ENCODE measurements at places on chromosomes 2 and 18.

DNA sequence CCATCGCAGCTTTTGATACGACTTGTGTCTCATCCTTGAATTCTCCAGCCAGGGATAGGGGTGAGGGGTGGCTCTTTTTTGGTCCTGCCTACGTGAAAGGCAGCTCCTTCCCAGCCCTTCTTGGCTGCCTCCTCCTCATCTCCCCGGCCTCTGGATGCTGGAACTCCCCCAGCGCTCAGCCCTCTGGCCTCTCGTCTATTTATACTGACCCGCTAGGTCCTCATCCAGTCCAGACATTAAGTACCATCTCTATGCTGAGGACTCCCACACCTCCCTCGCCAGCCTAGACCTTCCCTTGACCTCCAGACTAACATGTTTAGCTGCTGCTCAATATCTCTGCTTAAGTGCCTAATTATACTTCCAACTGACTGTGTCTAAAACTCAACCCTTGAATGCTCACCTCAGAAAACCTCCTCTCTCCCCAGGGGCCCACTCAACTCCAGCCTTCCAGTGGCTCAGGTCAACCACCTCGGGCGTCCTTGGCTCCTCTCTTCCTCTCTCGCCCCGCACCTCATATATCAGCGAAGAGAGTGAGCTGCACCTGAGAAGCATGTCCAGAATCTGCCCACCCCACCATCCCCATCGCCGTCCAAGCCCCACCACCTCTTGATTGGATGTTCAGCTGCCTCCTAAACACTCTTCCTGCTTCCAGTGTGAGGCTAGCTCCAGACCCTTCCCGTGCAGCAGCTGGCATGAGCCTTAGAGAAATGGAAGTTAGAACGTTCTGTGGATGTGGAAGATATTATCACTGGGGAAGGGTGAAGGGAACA is 34.8 kb downstream of the TOGARAM2 start:
- no peak for DNase-seq

- no peak for DNase-seq
These were observed 57.5 kb downstream of the CXCR4 start for GRCh38 chr2:136060416-136060815.

DNA sequence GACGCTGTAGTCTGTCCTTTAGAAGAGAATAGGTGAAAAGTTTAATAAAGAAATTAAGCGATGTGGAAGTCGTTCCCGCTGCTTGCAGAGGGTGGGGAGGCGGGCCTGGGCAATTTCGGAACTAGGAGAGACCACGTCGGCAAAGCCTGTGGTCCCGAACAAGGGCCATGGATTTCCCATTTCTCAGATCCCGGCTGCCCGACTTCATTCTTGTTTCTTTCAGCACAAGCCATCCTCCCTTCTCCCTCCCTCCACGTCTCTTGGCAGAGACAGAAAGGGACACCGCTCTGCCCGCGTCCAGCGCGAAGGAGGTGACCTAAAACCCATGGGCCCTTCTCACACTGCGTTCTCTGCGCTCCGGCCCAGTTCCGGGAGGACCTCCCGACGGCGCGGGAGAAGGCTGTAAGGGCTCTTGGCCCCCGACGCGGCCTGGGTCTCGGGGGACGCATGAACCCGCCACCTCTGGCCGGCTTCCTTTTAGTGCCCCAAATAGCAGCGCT is 2.2 kb upstream of the BCL2L11 start:
- DNase-seq: no peak

DNA sequence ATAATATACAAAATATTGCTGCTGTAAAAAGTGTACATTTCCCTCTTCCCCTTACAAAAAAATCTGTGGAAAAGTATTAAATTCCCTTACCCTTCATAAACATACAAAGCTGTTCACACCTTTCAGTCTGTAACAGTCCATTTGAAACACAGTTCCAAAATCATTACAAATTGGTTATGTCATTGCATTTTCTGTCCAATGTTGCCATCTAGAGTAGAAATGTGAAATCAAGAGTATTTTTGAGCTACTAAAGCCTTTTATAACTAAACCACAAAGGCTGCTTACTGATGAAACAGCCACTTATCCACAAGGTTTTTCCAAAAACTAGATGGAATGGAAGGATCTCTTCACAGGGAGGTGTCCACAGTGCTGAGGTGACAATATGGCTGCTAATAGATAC is 72.5 kb downstream of the SS18 start:
- DNase-seq: no peak

- peak; percentile 49 for DNase-seq
These were observed 29.7 kb downstream of the NAB1 start for GRCh38 chr2:190678444-190679162.

GRCh38 chr2:207165121-207166038 is at the start of gene KLF7:
TSS of gene KLF7 (minus strand) at chr2:207165948. CDS start at chr2:207165568, 380 bp downstream.
- DNase-seq: peak; percentile 75

DNA sequence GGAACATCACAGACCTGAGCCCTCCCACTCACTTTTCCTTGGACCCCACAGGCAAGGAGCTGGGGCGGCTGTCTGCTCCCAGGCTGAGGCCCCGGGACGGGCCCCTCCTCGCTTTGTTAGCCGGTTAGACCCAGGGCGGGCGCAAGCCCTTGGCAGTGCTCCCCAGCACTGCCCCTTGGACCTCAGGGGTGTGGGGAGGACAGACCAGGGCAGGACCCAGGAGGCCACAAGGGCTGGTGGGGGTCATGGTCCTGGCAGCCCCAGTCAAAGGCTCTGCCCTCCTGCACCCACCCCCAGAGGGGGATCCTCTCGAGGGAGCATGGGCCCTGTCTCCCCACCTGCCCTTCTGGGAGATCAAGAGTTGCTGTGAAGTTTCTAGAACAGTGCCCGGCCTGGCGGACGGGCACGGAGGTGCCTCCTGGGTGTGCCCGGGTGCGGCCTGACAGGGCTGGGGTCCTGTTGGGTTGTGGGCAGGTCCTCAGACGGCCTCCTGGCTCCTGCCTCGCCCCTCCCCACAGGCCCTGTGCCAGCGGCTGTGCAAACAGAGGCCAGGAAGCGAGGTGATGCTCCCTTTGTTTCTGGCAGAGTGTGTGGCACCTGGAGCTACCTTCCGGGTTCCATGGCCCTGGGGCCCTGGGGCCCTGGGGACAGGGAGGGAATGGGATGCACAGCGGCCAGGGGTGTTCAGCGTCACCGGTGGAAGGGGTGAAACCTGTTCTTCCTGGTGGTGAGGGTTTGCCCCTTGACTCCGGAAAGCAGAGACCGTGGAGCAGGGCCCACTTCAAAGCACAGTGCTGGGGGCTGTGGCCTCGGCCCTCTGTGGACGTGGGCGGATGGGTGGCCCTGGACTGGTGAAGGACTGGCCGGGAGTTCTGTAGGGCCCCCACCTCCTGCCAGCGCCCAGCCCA is 2.9 kb upstream of the GAL3ST2 start:
- no peak for DNase-seq

DNA sequence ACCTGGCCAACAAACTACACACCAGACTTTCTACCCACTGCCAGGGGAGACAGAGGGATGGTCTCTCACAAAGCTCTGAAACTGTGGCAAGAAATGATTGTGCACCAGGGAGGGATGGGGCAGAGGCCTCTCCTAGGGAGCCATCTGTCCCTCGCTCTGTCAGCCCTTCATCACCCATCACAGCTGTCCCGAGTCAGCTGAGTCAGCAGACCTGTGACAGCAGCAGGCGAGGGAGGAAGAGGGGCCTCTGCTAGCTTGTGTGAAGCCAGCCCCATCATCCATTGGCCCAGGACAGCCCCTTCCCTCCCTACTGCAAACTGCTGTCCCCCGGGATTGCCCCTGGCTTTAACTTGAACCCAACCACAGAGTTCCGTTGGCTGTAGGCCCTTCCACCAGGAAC is 5.0 kb downstream of the SH2D6 start:
- DNase-seq: no peak

DNA sequence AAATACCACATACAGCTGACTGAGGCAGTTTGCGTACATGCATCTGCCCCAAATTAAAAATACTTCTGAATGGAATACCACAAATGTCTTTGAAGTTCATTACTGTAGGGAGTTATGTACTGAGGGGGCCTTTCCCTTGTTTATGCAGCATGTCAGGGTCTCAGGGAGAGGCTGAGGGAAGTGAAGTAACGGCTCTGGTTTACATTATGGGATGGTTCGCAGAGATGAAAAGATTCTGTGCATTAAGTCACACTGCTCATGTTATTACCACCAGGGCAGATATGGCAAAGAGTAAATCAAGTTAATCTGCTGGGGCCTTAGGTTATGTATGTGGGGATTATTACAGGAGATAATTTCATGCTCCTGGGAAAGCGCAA is 385.9 kb upstream of the RND3 start:
- DNase-seq: no peak

- no peak for DNase-seq
These were observed 134.0 kb upstream of the SERTAD2 start for GRCh38 chr2:64787698-64788097.

GRCh38 chr2:20588918-20589871 is 61.7 kb downstream of the HS1BP3 start:
- DNase-seq: no peak

DNA sequence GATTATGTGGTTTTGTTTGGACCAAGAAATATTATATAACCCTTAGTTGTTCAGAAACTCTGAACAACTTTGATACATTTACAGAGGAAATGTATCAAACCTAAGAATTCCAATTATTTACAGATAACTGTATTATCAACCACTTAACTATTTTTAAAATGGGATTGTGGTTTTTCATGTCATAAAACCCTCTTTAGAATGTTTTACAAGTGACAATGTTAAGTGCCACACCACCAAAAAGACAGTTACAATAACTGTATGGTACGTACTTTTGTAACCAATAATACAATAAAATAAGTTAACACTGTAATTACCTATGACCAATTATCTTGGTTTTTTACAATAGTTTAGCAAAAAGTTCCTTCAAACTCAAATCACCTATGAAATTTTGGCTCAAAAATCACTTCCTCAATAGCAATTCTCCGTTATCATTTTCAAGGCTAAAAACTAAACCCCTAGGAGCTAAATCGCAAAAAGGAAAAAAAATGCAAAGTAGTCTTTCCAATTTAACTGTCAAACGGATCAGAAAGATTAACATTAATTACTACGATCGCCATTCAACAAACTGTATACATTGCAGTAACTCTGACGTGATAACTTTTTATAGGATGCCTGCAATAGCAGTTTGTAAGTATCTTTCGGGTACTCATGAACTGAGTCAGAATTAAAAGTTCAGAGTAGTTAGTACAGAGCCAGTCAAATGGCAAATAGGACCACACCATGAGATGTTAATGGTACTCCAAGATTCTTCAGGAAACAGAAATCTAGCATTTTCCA is 1.5 kb downstream of the ROCK1 start:
- no peak for DNase-seq

DNA sequence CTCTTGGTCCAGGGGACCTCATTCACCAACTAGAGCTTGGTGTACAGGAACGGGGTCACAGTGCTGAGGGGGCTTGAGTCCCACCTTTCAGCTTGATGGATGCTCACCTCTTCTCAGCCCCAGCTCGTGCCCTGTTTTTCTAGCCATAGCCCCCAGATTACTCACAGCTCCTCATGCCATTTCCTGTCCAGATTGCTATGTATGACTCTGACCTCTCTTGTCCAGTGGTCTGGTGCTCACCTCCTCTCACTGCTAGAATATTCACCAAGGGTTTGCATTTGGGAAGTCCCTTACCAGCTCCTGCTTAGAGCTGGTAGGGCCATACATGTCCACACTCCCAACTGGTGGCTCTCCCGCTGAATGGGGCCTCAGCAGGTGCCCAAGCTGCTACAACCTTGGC is 5.9 kb downstream of the LBX2 start:
- DNase-seq: no peak

GRCh38 chr2:46538393-46538792 is 59.0 kb downstream of the TMEM247 start:
- no peak for DNase-seq

- no peak for DNase-seq
These were observed 318.2 kb downstream of the GALNT13 start for GRCh38 chr2:154189953-154190352.

GRCh38 chr2:72210470-72210869 is 62.8 kb upstream of the CYP26B1 start:
- no peak for DNase-seq

GRCh38 chr18:76338619-76339245 is 156.3 kb downstream of the ZNF516 start:
- DNase-seq: no peak

GRCh38 chr2:23107327-23107941 is 277.5 kb upstream of the KLHL29 start:
- DNase-seq: no peak

GRCh38 chr2:45328264-45328870 is 282.7 kb downstream of the SRBD1 start:
- no peak for DNase-seq

DNA sequence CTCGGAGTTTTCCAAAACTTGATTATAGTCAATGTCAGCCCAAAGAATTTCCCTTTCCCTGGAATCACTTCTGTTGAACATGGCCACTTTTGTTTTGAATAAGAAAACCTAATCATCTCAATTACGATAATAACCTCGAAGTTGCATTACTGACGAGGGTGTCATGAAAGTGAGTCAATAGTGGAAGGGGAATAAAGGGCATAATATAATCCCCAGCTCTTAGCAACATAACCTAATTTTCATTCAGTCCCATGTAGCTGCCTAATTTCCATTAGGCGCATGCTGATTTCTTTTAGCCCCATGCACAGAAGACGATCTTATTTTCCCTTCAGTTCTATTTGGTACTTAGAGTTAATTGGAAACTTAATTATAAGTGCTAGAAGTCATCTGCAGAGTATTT is 51.1 kb upstream of the RAPH1 start:
- no peak for DNase-seq

GRCh38 chr2:146527166-146527565 is 1317.7 kb upstream of the ACVR2A start:
- no peak for DNase-seq

- peak; percentile 77 for DNase-seq
These were observed 26.6 kb upstream of the NOTO start for GRCh38 chr2:73175663-73176204.

DNA sequence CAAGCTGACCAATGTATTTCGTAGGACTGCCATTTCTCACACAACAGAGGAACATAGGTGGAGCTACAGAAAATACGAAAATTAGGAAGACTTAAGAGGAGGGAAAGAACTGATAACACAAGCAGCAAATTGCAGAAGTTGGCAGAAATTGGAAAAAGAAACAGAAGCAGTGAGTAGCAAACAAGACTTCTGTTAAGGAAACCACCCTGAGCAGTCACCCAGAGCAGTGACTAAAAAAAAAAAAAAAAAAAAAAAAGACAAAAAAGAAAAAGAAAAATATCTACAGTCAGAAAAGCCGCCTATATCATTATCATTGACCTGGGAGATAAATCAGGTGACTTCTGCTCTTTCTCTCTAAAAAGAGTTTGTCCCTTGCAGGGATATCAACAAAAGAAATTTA is 21.4 kb downstream of the STK17B start:
- DNase-seq: no peak

- DNase-seq: no peak
These were observed 68.6 kb downstream of the MTCL1 start for GRCh38 chr18:8773980-8774379.

- no peak for DNase-seq
These were observed 186.8 kb downstream of the RPRM start for GRCh38 chr2:153291718-153292117.

DNA sequence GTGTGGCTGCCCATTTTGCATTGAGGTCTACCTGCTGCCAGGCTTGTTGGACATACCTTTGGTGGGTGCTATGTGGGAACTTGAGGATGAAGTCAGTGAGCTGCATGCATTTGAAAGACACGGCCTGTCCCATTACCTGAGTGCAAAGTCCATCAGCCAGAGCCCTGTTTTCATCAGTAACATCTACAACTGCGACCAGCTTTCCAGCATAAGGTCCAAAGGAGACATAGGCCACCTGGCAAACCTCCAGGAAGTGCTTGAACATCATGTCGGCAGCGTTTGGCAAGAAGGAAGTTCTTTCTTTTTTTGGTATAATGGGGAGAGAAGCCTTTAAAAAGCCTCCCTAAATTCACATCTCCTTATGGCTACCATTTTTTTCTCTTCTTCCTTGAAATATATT is 143.1 kb downstream of the FAM161A start:
- no peak for DNase-seq
